ENCODE measurements at places on chromosomes 7 and 10.

DNA sequence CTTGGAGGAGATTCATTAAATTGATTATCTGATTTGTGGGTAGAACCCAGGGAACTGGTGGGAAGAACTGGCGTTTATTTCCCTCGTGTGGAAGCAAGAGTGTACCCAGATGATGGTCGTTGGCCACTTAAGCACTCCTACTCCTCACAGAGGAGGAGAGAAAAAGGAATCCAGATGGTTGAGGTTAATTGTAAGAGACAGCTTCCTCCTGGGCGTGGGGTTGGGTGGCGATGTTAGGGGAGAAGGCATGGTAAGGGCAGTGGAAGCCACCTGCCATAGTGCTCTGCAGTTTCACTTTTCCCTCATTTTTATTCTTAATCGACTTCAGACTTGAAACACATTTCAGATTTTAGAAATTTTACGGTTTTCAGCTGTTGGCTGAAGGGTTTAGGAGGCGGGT lies 104.1 kb downstream of the DOCK1 start:
- no peak for DNase-seq

DNA sequence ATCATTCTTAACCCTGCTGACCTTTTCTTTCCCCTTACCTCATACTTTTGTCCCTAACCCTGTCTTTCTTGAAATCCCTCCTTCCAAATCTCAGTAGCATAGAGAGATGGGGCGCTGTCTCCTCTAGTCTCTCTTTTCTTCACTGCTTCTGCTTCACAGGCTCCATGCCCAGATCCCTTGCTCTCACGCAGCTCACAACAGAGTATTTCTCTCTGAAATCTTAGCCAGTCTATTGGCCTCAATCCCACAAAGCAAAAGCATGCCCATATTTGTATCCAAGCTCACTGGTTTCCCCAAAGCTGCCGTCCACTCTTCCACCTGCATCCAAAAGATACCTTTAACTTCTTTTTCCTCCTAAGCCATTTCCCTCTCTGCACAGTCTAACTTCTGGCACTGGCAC lies 526.8 kb downstream of the PLXDC2 start:
- DNase-seq = no peak

DNA sequence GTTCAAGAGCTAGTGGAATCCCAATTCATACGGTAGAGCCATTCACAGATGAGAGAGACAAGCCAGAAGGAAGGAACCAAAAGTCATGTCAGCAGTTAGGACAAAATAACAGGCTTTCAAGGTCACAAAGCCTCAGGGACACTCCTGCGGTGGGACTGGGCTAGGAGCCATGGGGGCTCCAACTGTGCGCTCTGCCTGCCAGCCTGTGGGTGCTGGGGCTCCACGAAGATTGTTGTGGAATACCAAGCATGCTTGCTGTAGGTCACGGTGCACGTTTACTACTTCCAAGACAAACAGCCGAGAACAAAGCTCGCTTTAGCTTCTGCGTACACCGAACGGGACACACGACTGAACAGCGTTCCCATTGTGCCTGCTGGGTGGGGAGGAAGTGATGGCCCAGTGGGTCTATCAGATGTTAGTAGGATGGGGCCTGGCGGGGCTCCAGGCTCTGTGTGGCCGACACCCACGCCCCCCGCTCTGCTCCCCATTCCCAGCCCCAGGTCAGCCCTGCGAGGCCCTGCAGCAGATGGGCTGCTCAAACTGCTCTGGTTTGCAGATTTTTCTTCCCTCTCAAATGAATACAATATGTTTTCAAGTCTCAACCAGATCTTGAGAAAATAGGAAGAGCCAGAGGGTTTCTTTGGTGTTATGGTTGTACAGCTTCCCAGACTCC lies 158.9 kb downstream of the EGFR start:
- no peak for DNase-seq

DNA sequence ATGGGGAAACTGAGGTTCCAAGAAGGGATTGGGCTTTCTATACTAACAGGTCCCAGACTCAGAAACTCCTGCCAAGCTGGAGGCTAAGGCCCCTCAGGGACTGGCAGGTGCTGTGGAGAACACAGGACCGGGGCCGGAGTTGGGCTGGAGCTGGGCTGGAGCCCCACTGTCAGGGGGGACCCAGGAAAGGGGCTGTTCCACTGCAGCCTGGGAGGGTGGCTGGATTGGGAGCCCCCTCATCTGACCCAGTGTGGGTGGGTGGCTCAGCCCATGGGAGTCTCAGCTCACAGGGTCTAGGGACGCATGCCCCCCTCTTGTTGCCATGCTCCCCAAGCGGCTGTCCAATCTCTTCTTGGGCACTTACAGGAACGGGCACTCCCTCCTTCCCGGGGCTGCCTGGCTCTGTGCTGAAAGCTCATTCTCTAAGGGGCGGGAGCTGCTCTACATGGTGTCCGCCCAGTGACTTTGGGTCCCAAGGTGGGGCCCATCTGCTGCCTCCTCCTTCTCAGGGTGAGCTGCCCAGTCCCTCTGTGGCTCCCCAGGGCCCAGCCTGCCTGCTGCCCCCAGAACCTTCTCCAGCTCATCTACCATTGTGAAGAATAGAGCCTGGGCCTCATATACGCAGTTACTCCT lies 126.5 kb downstream of the MYL10 start:
- DNase-seq = no peak

DNA sequence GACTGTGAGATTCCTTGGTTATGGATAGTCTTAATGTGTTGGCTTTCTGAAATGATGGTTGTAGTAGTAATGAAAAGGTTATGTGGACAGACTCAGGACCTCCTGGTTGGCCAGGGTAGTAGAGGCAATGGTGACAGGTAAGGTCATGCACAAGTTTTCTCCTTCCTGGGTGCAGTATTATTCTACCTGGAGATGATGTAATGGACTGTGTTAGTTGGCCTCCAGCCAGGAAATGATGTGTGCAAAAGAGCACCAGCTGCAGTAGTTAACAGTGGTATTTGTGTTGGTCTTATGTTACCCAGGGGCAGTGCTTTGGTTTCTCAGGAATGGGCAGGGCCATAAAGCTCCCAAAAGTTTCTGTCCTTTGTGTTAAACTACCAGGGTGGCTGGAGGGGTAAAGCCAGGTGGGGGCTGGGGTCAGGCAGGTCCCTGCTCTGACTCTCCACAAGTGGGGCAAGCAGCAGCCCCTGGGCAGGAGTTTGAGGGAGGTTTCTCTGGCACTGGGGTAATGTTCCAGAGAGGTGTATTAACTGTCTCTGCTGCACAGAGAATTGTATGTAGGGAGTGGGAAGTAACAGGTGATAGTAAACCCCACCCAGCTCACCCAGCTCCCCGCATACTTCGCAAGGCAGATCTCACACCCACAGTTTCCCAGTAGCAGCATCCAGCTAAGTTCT lies 36.3 kb downstream of the GPR22 start:
- DNase-seq = no peak

GRCh38 chr7:106243893-106244292 lies 40.9 kb downstream of the NAMPT start:
- no peak for DNase-seq

GRCh38 chr10:69538461-69538860 lies 34.8 kb downstream of the NEUROG3 start:
- no peak for DNase-seq

GRCh38 chr10:114250236-114250635 lies 11.2 kb downstream of the VWA2 start:
- DNase-seq = no peak

DNA sequence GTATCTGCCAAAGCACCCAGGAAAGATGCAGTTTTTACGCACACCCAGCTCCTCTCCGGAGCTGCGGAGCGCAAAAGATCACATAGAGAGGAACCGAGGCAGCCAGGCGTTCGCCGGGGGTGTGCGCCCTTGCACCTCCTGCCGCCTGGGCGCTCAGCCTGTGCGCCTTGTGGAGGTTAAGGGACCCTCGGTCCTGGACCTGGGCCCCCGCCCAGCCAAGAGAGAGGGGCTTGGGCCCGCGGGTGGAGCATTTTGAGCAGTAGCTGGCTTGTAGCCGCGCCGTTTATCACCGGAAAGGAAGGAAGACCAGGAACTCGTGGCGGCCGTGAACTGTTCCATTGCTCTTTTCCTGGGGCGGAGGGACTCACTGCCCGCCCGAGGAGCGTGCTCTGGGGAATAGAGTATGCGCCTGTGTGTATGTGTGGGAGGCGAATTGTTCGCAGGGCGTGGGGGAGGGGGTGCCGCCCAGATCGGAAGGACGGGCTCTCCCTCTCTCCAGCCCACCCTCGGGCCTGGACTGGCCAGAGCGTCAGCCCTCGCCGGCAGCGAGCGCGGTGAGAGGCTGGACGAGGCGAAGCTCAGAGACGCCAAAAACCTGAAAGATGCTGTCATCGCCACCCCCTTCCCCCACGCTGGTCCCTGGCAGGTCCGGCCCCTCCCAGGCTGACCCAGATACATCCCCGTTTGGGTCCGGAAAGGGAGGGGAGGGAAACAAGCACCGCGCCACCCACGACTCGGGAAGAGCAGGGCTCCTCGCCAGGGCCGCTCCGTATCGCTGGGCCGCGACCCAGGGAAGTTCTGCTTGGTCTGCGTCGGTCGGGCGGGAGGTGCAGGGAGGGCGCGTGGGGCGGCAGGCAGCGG lies 1.2 kb upstream of the WNT2 start:
- no peak for DNase-seq

DNA sequence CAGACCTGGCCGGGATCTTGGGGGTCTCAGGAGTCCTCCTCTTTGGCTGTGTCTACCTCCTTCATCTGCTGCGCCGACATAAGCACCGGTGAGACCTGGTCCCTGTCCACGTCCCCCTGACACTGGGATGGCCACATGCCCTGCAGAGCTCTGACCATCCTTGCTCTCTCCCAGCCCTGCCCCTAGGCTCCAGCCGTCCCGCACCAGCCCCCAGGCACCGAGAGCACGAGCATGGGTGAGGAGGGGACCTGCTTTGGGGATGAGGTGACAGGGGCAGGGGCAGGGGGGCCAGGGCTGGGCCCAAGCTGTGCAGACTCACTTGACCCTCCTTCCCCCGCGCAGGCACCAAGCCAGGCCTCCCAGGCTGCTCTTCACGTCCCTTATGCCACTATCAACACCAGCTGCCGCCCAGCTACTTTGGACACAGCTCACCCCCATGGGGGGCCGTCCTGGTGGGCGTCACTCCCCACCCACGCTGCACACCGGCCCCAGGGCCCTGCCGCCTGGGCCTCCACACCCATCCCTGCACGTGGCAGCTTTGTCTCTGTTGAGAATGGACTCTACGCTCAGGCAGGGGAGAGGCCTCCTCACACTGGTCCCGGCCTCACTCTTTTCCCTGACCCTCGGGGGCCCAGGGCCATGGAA lies 959 bp downstream of the PVRIG start:
- no peak for DNase-seq

DNA sequence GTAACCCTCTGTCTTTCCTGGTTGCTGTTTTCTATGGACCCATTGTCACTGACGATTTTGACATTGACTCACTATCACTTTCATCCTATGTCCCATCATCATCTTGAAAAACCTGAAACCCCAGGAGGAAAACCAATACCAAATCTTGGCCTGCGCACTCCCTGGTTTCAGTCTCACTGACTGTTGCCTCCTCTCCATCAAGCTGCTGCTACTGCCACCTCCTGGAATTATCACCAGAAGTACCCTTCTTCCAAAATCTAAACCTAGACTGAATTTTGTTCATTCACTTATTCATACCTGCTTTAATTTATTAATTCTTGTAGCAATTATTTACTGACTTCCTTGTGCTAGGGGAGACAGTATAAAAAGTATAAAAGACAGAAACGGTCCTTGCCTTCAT lies 44.5 kb upstream of the ACBD5 start:
- peak; percentile 64 for DNase-seq

DNA sequence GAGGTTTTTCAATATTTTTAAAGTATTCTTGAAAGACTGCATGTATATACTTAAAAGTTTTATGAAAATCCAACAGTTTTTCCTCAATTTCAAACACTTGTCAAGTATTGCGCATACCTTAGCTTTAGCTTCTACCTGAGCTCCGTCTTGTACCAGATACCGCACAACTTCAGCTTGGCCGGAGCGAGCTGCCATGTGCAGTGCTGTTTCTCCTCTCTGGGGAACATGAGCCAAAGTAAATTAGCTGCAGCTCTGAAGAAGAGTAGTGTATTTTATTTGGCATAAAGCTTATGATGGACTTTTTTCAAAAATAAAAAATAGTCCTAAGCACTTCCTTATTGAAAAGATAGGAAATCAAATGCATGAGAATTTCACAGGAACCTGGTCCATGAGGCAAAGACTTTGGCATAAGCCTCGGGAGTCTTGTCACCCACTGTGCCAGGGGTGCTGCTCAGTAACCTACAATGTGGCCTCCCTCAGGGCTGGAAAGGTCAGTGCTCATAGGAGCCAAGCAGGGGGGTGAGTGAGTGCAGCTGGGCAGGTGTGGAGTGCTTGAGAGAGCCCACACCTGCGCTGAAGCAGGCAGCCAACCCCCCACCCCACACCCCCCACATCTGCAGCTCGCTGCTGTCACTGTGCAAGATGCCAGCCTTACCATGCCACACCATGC lies 189.5 kb downstream of the ANK3 start:
- DNase-seq = no peak

- DNase-seq = no peak
Measured at GRCh38 chr7:97016381-97017191, 8.0 kb downstream of the DLX5 start.

DNA sequence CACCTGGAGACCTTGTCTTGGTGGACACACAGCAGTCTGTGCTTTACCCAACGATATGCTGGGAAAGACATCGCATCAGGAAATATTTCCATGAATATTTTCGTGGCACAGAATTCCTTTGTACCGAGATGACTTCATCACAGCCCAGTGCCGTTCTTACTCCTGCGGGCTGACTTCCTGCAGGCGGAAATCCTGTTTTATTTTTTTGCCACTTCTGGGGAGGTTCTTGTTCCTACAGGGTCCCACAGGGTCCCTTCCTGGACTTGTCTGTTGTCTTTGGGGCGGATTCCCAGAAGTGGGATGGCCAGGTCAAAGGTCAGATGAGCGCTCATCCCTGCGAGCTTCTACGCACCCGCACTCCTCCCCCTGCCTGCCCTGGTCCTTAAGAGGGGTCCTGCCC lies 86.5 kb downstream of the DNAJB6 start:
- no peak for DNase-seq

DNA sequence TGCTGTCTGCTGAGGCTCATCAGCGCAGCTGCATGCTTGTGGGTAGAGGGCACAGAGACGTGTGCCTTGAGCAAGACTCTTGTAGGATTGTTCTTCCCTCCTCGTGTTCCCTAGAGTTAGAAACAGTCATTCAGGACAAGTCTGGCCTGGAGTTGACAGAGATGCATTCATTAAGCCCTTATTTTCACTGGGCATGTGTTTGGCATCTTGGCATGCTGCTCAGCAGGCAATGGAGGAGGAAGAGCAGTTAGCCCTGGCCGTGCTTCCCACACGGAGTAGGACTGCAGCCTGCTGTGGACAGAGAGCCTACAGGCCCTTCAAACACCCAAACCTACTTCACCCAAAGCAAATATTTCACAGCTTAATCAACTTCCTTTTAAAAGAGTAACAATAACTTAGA lies 73.0 kb upstream of the GJD4 start:
- no peak for DNase-seq

- no peak for DNase-seq
Measured at GRCh38 chr7:41641011-41641664, 61.8 kb downstream of the INHBA start.

Data from CD4-positive, alpha-beta T cell treated with Interferon alpha-2 for 1 hour (primary cell).